Fibroblast of skin of scalp (primary cell): ENCODE measurements at places on chromosomes 1 and 21.

DNA sequence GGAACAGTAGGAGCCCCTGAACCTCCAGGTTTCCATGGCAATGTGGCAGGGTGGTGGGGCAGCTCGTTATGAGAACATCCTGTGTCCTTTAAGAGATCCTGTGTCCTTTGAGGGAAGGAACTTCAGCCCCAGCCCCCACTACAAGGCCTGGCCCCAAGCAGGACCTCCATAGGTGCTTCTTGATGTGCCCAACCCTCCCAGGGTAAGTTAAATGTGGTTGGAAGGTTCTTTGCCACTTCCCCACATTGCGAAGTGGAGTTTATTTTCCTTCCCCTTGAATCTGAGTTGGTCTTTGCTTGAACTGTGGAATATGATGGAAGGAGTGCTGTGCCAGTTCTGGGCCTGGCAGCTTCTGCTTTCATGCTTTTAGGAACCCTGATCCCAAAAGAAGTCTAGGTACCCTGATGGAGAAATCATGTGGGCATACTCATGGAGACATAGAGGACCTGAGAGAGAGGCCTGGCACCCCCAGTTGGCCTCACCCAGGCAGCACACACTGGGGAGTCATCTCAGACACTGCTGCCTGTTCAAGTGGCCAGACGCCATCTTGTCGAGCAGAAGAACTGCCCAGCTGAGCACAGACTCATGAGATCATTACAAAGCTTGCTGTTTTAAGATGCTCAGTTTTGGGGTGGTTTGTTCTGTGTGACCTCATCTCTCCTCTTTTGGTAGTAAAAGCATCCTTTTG is 44.1 kb upstream of the ACTL8 start:
- no peak for DNase-seq

DNA sequence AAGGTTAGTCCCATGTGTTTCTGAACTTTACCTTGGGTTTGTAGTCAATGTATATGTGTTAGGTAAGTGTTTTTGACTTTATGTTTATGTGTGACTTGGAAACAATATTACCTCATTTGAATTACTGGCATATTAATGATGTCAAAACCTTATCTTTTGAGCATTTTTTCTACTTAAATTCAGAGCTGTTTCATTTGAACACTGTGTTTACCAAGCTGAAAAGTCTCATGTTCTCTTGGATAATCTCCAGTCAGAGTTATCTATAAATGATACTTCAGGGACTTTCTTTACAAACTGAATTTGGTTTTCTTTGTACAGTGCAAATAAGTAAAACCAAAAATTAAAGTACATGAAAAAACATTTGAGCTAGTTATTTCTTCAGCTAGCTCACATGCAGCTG is 30.0 kb downstream of the ADAMTS1 start:
- DNase-seq = no peak

- peak; percentile 35 for DNase-seq
Measured at GRCh38 chr1:110783292-110783918, 89.5 kb upstream of the CD53 start.

GRCh38 chr1:170768929-170769328 is 105.0 kb downstream of the PRRX1 start:
- peak; percentile 19 for DNase-seq

- no peak for DNase-seq
Measured at GRCh38 chr1:108541861-108542260, 18.0 kb upstream of the EEIG2 start.

DNA sequence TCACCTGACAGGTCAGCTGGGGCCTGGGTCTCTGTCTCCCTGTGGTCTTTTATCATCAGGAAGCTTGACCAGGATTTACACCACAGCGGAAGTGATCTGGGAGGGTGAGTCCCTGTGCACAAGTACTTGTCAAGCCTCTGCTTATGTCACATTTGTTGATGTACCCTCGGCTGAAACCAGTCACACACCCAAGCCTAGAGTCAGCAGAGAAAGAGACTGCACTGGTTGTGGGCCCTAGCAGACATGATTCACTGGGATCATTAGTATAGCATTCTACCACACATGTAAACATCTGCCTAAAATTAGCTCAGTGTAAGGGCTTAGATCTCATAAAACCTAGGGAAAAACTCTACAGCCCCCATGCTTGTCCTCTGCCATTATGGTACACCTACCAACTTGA is 79.3 kb upstream of the LAMC2 start:
- no peak for DNase-seq

GRCh38 chr1:235597867-235598553 is 51.6 kb downstream of the GNG4 start:
- peak; percentile 66 for DNase-seq

DNA sequence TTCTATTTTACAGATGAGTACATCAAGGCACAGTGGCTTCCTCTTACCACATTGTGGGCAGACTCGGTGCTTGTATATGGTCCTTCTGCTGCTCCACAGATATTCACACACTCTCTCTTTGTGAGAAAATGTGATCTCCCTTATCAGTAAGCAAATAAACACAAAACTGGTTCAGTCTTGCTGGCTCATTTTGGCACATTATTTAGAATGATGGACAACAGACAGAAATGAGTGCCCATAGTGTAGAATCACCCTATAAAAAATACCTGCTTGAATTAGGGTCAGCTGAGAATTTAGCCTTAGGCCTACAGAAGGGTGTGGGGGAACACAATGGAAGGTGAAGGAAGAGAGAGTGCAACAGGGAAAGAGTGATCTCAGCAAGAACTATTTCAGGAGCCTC is 423.1 kb downstream of the HLX start:
- DNase-seq = no peak

GRCh38 chr1:209302779-209303568 is 280.5 kb upstream of the CAMK1G start:
- DNase-seq = no peak

DNA sequence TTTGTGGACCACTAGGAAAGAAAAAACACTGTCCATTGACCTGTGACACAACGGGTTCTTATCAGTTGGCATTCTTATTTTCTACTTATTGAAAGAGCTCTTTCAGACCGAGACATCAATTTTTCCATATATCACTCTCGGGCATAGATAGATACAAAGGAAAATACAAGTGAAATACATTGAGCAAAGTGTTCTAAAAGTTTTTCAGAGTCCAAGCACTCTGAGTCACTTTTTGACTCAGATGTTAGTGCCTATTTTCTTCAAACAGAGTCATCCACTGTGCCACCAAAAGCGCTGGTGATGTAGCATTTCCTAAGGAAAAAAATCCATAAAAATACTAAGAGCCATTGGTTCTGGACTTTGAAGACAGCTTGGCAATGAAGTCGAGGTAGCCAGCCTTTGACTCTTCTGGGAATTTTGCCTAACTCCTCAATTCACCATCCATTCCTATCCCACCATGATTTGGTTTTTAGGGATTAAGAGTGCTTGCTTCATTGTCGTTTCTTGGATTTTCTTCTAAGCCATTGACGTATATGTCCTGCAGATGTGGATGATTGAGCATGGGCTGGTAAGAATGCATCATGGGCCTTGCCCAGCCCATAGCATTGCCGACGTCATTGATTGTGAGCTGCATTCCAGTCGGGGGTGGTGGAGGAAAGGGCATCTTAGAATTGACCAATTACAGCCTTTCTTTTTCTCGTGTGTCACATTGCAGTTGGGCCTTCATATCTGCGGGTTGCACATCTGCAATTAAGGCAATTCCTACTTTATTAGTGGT is 10.6 kb downstream of the GALNT2 start:
- DNase-seq = peak; percentile 73

DNA sequence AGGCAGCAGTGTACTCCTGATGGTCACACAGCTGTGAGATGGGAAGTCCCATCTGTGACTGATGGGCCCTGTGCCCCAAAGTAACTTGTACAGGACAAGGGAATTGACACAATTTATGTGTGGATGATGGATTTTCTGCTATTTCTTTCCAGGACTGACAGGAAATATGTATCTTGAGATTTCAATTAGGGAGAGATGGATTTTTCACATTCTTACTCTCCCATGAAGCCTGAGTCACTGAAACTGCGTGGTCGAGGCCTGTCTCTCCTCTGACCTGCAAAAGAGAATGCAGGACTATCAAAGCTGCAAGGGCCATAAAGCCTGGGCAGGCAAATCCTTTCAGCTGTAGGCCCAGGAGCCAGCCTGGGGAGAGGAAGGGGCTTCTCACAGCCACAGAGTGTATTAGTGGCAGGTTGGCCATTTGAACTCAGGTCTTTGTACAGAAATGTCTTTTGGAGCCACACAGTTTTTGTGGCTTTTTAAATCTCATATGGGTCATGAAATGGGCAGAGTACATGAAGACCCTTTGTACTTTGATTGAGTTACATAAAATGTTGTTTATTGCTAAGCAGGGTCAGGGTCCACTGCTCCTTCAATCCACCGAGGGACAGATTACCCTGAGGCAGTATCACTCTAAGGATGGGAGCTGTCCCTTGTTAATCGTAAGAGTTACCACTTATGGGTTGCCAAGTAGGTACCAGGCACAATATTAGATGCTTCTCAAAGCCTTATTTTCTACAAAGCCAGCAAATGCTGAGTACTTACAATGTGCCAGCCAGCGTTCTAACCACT is 14.8 kb downstream of the ALX3 start:
- DNase-seq = peak; percentile 69

DNA sequence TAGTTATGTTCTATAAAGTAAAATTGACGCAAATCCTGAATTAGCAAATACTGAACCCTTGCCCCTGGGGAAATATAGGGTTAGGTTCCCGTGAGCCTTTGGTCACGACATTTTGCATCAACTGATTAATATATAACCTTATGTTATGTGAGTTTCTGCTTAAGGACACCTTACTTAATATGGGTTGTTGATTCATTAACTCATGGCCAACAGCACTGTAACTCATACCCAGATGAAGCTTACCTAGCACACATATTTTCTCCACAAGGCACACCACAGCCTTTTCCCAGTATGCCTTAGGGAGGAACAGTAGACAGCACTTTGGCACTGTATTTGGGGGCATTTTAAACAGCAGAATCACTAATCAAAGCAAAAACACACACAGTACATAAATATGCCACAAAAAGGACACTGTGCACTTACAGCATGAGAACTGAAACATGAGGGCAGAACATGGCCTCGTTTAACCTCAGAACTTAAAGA is 15.1 kb downstream of the INAVA start:
- no peak for DNase-seq

DNA sequence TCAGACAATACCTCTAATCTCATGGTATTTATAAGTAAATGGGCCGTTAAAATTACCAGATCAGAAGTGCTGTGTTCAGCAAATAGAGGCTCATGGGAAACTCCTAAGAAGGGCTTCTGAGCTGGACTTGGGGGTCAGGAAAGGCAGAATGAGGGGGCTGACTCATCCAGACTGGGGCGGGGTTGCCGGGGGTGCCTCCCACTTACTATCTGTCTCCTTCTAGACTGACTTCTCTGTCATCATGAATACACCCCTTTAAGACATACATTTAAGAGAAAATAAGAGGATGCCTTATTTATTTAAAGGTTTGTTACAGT is 96.0 kb upstream of the ERRFI1 start:
- no peak for DNase-seq

- peak; percentile 23 for DNase-seq
Measured at GRCh38 chr1:234554698-234555311, 55.2 kb downstream of the IRF2BP2 start.

- DNase-seq = no peak
Measured at GRCh38 chr1:225914947-225915346, 9.1 kb downstream of the PYCR2 start.

DNA sequence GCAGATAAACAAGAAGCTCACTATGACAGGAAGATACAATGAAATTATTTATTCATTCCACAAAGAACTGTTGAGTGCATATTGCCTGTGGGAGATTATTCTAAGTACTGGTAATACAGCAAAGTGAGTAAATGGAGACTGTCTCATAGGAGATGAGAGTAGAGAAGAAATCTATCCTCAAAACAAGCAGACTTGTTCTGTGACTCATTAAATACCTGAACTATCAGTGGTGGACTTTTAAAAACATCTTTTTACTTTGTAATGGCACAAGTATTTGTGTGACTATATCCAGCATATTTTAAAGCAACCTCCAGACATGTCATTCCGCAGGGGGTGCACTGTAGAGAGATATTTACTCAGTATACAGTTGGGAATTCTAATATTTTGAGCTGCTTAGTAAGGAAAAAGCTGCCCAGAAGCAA is 259.2 kb downstream of the FMN2 start:
- peak; percentile 96 for DNase-seq

DNA sequence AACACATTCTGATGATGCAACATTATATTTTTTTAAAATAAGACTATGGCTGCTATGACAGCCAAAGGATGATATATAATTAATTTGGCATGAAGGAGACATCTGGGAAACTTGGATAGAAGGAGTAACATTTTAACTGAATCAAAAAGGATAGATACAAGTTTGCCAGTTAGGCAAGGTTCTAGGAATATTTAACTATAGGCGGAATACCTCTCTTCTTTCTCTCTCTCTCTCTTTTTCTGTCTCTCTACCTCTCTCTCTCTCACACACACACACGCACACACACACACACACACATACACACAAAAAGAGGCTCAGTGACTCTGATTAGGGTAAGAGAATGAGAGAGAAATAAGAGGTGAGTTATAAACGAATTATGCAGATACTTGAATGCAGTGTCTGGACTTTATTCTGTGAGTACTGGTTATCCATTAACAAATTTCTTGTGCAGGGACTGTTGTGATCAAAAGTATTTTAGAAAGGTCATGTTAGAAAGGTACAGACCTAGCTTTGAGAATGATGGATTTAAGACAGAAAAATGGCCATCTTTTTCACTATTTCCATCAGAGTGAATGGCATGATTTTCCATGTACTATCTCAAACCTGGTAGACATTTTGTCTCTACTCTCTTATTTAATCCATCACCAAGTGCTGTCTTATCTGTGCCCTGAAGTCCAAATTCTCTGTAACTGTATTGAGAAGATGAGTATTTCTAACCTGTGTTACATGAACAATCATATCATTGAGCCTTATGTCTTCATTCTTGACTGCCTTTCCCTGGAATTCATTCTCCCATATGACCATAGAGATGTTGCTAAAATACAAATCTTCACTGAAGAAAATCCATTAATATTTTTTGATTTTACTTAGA is 1106.9 kb upstream of the ADGRL4 start:
- DNase-seq = no peak
